Right ventricle myocardium superior (tissue), 1 donor: ENCODE measurements at places on chromosomes 3 and 15. TPM values are rescaled to one million over a fixed set of nuclear protein-coding genes. Genes with fewer than 3 reads are reported as not detected.

- peak; percentile 59 for DNase-seq
Measured at GRCh38 chr3:14555835-14556234, 15.7 kb upstream of the GRIP2 start.

Gene PTH1R
- 11.8 TPM for total RNA-seq

Gene PRSS50
- total RNA-seq: 0.16 TPM

DNA sequence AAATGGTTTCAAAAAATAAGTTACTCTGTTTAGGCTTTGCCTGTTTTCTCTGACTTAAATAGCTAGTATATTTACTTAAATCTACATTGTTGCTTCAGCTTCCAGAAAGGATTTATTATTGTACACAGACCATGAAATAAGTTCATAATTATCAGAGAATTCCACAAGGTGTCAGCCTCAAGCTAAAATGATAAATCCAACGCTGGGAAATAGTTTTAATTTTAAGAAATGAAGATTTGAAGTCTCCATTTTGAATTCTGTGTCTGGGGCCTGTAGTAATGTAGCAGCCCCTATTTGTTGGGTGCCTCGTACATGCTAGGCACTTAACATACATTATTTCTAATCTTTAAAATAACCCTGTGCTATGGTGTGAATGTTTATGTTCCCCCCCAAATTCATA lies 92.6 kb upstream of the KCNMB2 start:
- no peak for DNase-seq

Gene MRPS22
- 79.3 TPM for total RNA-seq

DNA sequence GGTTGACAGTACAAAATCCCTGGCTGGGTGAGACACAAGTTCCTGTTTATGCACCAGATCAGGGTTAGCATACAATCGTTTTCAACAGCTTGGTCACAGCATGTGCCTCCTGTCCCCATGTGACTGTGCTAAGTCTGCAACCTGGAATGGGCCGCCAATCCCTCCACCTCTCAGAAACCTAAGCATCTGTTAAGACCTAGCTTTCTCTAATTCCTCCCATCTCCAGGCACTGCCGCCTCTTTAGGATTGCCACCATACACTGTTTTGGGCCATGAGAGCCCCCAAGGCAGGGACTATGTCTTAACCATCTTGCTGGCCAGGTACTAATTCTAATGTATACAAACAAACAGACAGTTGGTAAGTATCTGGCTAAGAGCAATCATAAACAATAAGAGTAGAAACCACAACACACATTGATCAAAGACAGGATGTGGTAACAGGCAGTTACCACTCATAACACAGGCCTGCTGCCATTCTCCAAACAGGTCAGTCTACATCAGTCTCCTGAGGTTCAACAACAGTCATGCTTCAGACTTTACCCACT lies 25.6 kb downstream of the SEC22C start:
- no peak for DNase-seq

- no peak for DNase-seq
Measured at GRCh38 chr15:85114886-85115285, 133.2 kb downstream of the PDE8A start.

GRCh38 chr3:138588445-138588844 lies 5.6 kb downstream of the CEP70 start:
- no peak for DNase-seq

DNA sequence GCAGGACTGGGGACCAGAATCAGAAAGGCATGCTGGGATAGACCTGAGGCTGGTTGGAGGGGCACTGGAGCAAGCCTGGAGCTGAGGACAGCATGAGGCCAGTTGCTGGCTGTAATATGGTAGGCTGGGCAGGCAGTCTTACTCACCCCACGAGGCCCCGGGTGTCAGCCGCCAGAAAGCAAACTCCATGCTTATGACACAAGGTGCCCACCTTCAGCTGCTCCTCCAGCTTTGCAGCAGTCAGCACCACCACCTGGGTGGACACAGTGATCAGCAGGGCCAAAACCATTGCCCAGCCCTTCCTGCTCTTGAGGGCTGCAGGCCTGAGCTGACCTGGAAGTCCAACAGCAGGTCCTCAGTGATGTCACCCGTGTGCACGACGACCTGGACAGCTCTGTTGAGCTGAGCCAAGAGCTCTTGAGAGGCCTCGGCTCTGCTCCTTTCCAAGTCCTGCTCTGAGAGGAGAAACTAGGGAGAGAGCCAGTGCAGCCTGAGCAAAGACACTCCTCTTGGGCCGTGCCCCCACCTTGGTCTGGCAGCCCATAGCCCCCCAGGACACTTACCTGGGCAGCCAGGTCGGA lies 747 bp downstream of the UBA7 start:
- DNase-seq: no peak

DNA sequence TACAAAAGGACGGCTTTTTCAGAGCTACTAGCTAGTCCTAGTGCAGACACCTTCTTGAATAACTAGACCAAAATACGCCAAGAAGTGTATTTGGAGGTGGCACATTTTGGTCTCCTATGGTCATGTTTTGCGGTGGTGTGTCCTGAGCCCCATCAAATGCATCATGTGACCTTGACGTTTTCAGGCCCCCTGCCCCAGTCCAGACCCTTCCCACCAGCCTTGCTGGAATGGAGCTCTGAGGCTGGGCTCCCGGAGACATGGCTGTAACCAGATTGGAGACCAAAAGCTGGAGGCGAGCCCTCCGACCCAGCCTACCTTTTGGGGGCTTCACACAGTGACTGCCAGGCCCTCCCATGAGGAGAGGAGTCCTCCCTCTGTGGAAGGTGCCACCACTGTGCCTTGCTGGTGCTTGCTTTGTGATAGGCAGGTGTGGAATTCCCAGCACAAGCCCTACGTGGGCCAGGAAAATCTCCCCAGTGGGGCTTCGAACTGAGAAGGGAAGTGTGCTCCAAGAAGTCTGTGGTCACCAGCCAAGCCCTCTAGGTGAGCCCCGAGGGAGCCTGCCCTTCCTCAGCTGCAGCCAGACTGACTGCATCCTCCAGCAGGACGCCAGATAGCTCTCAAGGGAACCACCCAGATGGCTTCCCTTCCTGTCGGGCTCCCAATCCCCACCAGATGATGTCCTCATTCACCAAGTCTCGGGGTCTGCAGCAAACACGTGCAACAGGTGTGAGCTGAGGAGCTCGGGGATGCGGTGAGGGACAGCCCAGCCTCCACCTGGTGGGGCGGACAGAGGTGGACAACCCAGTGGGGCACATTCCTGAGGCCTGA lies 126.2 kb downstream of the ASB7 start:
- no peak for DNase-seq
